AG10803 (cell line): ENCODE measurements at places on chromosomes 6 and 20.
A peak's percentile ranks its signal among the peaks of the same experiment; 100 is the strongest.

- no peak for DNase-seq
These were observed 25.0 kb downstream of the POLR1C start for GRCh38 chr6:43541774-43542471.

- DNase-seq = no peak
These were observed 270.1 kb upstream of the ARID1B start for GRCh38 chr6:156507106-156507505.

GRCh38 chr20:19864130-19864529 lies 106.1 kb downstream of the RIN2 start:
- peak; percentile 70 for DNase-seq

DNA sequence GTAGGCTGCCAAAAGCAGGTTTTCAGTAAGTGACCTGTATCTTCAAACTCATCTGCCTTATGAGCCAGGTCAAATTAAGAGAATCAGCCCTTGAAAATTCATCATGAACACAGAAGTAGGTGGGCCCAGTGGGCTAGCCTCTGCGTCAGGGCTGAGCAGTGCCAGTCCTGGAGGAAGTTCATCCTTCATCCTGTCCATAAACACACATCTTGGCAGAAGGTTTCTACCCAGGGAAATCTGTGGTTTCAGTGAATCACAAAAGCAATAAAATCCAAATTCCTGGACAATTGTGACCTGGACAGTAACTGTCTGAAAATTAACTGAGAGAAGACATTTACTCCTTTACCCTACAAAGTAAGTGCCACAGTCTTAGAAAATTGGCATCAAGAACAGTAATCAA lies 72.4 kb downstream of the ATG5 start:
- DNase-seq = peak; percentile 91

- DNase-seq = no peak
These were observed 102.5 kb upstream of the ARG1 start for GRCh38 chr6:131470534-131470933.

DNA sequence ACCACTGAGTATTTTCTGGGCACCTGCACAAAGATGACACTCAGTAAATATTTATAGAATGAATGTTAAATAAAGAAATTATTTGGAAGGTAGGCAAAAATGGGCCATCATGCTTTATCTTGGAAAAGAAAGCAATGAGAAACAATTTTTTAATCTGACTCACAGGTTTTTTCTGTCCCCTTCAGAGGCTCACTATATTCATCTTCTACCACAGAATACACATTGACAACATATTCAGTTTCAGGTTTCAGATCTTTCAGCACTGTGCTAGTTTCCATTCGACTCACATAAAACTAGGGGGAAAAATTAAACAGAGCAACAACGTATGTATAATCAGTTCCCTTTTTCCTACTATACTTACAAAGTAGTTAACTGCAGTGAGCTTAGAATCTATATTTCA lies 58.3 kb downstream of the COL12A1 start:
- peak; percentile 54 for DNase-seq
